ENCODE measurements at places on chromosomes 5 and 9.

GRCh38 chr5:159907689-159908590 lies 8.3 kb upstream of the ADRA1B start:
- DNase-seq = no peak

- no peak for DNase-seq
These were observed 247.0 kb downstream of the PRELID2 start for GRCh38 chr5:145588113-145588512.

DNA sequence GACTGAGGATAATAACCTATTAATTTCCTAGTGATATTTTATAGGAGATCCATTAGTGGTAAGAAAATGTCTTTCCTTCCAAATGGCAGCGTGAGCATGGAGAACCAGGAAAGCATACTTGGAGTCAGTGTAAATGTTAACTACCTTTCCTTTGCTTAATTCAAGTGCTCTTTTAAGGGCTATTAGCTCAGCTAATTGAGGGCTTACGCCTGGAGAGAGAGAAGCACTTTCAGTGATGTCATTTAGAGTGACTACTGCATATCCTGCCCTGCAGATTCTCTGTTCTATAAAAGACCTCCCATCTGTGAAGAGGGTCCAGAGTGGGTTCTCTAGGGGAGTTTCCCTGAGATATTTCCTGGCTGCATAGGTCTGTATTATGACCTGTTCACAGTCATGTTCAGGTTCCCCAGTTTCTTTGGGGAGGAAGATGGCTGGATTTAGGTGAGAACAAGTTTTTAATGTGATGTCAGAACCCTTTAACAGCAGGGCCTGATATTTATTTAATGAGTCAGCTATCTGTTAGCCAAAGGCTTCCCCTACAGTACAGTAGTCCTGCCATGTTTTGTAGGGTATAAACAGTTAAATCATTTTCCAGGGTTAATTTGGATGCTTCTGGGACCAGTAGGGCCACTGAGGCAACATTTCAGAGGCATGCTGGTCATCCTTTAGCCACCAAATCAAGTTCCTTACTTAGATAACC lies 89.6 kb downstream of the TRIM36 start:
- DNase-seq = no peak

DNA sequence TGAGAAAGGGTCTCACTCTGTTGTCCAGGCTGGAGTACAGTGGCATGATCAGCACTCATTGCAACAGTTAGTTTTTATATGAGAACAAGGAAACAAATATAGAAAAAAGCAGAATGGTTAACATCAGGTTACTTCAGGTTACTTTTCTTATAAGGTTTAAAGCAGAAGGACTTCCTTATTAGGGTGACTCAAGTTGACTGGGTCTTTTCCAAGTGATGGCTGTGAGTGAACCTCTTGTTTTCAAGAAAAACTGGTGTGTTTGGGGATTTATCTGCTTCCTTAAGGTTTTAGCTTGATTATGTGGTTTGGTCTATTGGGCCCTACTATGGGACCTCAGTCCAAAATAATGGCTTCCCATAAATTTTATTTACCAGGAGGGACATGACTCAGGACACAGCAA lies 99.2 kb downstream of the ARRDC3 start:
- no peak for DNase-seq

DNA sequence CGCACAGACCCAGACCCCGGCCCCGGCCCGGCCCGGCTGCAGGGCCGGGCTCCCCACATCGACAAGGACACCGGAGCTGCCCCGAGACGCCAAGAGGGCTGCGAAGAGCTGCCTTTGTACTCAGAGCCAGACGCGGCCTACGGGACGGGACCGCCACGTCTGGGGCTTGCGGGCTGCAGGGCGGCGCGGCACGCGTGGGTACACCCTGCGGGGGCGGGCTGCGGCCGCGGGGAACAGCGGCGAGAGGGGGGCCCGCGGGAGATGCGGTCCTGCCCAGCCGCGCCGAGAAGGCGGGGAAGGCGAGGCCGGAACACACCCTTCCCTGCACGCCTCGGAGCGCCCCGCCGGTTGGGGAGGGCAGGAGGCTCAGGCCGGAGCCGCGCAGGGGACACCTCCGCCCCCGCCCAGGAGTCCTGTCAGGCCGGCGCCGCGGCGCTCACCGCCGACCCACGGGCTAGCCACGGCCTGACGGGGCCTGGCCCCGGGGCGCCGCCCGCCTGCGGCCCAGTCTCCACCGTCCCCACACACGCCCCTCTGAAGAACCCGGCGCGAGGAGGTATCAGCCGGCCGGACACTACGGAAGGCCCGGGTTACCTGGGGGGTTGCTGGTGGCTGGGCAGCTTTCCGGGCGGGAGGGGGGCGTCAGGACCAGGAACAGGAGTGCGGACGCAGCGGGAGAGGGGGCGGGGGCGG lies 478 bp downstream of the RAB14 start:
- peak; percentile 55 for DNase-seq

- DNase-seq = no peak
These were observed 79.3 kb upstream of the MAP3K1 start for GRCh38 chr5:56735849-56736641.

Data from head of caudate nucleus (tissue), 42 donors.